ENCODE measurements at places on chromosomes 12 and 14. TPM values are rescaled to one million over a fixed set of nuclear protein-coding genes. Genes with fewer than 3 reads are reported as not detected.

- peak; percentile 40 for DNase-seq
Measured at GRCh38 chr12:95700316-95700785, 90.2 kb downstream of the NTN4 start.

DNA sequence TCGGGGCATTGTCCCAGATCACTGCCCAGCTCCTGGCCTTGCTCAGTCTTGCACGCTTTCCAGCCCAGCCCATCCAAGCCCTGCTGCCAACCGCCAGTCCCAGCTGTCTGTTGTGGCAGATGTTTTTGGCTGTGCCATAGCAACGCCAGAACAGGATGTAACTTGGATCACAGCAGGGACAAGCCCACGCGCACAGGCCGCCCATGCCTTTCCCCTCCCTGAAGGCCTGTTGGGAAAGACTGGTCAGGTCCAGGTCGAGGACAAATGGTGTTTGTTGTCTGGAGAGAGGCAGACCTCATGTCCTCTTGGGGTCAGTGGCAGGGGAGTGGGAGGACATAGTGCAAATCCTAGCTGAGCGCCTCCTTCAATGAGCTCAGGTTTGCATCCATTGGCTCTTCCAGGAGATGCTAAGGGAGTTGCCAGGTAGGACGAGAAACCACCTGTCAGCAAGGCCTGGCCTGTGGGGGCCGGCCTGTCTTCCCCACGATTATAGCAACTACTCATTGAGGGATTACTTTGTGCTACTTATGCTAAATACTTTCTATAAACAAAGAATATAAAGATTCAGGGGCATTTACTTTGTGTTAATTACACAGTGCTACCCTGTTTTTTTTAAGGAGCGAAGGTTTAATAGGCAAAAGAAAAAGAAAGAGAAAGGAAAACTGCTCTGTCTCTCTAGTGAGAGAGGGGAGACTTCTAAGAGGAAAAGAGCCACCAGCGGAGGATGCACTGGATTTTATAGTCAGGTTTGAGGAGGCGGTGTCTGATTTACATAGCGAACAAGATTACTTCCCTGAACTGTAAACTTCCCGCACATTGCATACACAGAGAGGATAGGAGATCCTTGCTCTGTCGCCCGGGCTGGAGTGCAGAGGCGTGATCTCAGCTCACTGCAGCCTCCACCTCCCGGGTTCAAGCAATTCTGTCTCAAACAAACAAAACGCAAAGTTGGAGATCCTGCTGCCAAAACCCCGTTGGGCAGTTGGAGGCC is 42.8 kb upstream of the CORO1C start:
- peak; percentile 97 for DNase-seq

DNA sequence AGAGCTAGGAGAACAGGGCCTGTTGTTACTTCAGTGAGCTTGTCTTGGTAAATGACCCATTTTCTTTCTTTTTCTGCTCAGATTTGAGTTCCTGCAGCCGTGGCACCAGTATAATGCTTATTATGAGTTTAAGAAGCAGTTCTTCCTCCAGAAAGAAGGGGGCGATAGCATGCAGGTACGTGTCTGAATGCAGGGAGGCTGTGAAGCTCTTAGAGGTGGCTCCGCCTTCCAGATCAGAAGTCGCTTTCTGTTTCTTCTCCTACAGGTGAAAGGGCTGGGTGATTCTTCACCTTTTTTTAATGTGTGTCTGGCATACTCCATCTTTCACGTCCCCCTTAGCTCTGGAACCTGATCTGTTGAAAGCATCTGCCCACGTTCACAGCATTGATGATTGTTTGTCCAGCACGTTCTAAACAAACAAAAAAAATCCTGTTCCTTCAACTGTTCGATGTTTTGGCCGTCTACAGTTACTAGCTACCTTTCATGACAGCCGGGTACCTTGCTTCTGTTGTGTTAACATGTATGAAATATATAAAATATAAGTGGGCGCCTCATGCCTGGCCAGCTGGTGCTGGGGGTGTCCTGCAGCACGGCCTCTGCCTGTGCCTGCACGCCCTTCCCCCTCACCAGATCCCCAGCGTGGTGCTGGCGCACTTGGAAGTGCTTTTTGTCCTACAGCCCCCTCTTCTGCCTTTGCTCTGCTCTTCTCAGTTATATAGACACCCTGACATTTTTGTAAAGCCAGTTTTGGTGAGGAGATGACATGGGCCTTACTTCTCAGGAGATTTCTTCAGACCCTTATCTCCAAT is 44.6 kb downstream of the SFSWAP start:
- no peak for DNase-seq

DNA sequence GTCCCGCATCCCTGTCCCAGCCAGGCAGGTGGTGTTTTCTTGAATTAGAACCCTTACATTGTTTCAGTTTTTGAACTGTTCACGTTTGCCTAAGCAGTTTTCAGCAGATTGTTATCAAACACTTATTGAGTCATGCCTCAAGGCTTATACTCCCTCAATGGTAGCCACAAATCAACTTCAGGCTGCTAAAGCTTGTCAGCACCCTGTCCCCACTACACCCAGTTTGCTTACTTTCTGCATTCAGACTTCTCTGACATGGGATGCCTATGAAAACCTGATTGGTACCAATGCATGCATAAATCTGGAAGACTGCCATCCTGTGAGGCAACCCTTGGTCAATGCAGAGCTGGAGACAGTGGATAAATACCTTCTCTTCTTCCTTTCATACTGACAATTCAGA is 225.4 kb downstream of the BTG1 start:
- no peak for DNase-seq

Gene CCDC60
- not detected for total RNA-seq

Measured in myocyte (in vitro differentiated cells).